Stimulated activated CD8-positive, alpha-beta memory T cell treated with anti-CD3 and anti-CD28 coated beads, Interleukin-7, amount 100 ng/mL, for 1 hour (primary cell): ENCODE measurements at places on chromosomes 4 and X.

DNA sequence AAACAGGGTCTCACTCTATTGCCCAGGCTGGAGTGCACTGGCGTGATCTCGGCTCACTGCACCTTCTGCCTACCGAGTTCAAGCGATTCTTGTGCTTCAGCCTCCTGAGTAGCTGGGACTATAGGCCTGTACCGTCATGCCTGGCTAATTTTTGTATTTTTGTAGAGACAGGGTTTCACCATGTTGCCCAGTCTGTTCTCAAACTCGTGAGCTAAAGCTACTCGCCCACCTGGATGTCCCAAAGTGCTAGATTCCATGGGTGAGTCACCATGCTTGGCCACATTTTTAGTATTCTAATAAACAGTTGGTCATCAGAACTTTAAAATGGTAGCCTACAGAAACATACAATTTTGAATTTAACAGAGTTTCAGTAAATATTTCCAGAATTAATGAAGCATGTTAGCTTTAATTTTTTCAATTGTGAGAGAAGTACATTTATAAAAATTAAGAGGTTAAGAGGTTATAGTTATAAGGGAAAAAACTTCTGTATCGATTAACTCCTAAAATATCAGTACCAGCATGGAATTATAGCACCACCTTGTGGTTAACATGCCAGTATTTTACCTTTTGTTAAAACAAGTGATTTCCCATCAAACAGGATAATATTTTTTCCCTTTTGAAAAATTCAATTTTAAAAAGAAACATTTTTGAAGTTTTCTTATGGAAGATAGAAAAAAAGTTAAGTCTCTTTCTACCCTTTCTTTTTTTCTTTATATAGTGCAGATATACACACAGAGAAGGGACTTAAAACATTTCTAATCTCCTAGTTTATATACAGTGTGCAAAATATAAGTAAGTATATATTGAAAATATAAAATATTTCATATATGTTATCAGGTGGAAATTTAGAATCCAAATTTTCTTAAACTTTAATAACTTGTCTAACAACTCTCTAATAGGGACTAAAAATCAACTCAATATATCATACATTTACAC is 35.4 kb downstream of the CEP44 start:
- DNase-seq = no peak

DNA sequence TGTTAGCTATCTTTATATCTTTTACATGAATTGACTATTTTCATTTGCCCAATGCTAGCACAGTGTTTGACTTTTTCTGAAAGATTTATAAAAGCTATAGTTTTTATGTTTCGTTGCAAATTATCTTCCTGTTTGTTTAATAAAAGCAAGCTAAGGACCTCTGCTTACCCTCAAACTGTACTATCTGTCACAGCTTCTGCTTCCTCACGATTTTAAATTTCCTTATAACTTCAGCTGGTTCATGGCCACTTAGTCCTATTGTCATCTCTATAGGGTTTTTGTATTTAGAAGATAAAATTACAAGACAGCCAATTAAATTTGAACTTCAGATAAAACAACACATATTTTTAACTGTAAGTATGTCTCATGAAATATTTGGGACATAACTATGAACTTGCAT is 494.0 kb downstream of the PDGFC start:
- no peak for DNase-seq

- DNase-seq = no peak
Measured at GRCh38 chr4:107740950-107741701, 21.1 kb upstream of the PAPSS1 start.

- no peak for DNase-seq
Measured at GRCh38 chrX:149248073-149248625, 257.0 kb downstream of the IDS start.

GRCh38 chr4:4507923-4508322 is 33.9 kb downstream of the STX18 start:
- DNase-seq = no peak

DNA sequence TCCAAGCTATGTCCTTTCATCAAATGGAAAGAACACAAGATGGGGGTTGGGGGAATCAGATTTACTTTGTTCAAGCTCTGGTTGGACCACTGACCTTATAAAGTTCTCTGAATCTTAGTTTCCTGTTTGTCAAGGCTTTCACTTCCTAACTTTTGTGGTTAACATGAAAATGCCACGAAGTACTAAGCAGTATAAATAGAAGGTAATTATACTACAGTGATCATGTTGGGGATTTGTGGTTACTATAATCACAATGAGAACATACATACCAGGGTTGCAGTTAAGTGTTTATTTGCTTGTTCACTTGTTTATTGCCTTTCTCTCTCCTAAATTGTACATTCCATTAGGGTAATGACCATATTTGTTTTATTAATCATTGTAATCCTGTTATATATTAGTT is 53.2 kb downstream of the SPRY1 start:
- DNase-seq = no peak

GRCh38 chr4:36332782-36333131 is 51.3 kb downstream of the DTHD1 start:
- no peak for DNase-seq

GRCh38 chr4:49032440-49033161 is 46.5 kb downstream of the CWH43 start:
- no peak for DNase-seq

- DNase-seq = no peak
Measured at GRCh38 chrX:148448686-148449085, 51.7 kb upstream of the AFF2 start.

DNA sequence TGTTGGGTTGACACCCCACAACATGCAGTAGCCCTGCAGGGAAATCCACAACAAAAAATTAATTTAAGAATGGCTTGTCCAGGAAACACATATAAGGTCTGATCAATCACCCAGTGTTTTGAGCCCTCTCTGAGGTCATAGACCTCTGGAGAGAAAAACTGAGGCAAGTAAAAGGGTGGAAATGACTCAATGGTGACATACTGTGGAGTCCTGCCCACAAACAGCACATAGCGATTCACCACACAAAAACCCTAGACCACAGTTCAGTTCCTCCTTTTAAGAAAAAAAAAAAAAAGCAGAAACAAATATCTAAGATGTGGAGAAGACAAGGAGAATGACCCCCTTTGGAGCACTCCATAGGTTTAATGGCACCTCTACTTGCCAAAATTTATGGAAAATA is 2691.0 kb downstream of the PCDH7 start:
- no peak for DNase-seq

DNA sequence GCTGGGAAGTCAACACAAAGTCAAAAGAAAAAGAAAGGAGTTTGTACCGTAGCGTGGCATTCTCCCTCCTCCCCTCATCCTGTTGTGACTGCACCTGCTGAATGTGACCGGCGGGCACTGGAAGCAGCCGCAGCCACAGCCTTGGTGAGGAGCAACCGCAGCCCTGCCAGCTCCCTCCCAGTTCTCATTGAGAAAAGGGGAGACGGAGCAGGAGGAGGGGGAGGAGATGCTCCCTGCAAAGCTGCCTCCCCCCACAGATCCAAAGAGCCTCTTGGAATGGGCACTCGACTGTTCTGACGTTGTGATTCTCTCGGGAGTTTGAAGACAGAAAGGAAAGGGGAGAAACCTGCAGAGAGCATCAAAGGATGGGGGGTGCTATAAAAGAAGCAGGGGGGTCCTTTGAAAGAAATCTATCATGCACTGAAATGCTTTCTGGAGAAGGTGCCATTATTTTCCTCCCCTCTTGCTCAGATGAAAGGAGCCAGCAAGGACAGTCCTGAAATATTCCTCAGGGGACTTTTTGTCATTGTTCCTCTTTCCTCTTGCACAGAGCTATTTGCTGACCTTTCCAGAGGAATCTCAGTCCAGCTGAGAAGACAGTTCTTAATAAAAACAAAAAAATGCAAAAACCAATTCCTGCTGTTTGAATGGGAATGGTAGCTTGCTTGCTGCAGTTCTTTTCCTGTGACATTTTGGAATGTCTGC is 429.7 kb downstream of the MAPK10 start:
- DNase-seq = no peak
